NCI-H2081 (cell line): ENCODE measurements at places on chromosomes 3 and 15.

DNA sequence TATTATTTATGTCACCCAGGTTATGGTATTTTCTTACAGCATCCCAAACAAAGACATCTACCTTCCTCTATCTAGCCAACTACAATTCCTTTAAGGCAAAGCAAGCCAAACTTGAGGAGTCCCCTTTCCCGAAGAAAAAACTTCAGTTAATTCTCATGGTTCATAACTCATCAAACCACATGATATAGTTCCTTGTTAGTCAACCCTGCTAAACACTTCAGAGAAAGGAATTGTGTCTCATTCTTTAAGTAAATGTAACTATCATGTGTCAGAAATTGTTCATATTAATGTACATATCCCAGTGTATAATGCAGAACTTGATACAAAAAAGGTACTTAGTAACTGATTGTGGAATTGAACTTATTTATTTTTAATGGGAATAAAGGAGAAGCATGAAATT, 44.4 kb downstream of the ST3GAL6 start:
- DNase-seq = no peak

DNA sequence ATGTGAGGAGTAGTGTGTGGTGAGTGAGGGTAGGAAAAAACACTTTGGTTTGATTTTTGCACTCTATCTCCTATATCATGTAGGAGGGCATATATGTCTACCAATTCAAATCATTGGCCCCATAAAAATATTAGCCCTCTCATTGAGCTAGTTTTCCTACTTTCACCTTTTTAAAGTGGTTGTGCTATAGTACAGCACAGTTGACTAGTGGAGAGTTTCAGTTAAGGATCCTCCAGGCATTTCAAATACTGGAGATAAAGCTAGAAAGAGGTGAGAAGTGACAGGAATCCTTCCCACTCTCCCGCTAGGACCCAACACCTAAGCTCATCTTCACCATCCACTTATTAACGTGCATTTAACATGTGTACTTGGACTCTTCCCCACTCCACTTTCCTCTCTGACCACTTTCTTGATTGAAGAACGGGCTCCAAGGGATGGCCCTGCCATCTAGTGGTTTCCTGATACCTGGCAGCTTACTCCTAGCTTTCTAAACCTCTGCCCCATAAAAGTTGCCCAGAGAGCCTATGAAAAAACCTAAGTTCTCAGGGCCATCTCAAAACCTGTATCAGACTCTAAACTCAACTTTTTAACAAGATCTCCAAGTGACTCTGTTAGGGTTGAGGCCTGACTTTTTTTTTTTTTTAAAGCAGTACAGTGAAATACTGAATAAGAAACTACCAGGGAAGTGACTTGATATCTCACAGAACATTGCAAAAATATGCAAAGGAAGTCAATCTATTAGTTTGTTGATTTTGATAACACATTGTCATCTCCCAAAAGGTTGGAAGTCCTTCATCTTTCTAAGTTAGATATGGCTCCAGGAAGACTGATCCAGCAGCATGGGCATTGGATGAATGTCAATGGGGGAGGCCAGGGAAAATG, 17.9 kb downstream of the IL12A start:
- DNase-seq = peak; percentile 66

DNA sequence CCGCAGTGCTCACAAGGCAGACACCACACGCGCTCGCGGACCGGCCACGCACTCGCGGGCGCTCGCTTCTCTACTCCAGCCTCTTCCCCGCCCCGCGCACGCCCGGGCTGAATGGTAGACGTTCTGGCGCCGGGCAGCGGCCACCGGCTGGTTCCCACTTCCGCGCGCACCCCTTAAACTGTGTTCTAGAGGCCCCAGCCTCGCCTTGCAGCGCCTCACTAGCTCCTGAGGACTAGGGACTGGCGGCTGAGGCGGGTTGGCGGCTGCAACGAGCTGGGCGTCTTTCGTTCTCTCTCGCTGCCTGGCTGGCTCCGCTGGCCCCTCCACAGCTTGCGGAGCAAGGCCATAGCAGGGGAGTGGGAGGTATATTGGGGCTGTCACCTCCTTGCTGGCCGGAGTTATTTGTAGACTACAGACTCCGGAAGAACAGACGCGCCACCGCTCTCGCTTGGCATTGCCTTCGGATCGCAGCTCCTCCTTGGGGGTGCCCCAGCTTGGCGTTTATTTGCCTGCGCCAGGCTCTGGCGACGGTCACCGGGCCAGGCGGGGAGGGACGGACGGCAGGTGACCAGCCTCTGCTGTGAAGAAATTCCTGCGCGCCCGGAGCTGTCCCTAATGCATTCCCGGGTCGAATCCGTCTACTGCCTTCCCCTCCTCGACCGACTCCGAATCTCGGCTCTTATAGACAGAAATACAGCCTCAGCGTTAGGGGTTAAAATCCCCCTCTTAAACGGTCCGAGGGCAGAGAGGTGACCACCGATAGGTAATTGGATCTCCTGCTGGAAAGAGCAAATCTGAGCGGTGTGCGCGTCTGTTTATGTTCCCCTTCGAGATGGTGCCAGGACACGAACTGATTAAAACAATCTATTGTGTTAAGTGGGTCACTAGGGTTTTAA, 1.3 kb downstream of the GREM1 start:
- DNase-seq = no peak

- DNase-seq = peak; percentile 13
Measured at GRCh38 chr3:145145461-145145860, 1015.5 kb downstream of the PLOD2 start.

- no peak for DNase-seq
Measured at GRCh38 chr15:97545799-97546198, 414.7 kb upstream of the ARRDC4 start.

DNA sequence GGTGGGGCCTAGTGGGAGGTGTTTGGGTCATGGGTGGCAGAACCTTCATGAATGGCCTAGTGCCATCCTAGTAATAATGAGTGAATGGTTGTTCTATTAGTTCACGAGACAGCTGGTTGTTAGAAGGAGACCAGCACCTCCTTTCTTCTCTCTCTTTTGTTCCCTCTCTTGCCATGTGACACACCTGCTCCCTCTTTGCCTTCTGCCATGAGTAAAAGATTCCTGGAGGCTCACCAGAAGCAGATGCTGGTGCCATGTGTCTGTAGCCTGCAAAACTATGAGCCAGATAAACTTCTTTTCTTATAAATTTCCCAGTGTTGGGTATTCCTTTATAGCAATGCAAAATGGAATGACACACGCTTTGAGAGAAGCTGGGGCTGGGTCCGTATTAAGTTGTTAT, 89.0 kb upstream of the SLC4A7 start:
- DNase-seq = no peak

DNA sequence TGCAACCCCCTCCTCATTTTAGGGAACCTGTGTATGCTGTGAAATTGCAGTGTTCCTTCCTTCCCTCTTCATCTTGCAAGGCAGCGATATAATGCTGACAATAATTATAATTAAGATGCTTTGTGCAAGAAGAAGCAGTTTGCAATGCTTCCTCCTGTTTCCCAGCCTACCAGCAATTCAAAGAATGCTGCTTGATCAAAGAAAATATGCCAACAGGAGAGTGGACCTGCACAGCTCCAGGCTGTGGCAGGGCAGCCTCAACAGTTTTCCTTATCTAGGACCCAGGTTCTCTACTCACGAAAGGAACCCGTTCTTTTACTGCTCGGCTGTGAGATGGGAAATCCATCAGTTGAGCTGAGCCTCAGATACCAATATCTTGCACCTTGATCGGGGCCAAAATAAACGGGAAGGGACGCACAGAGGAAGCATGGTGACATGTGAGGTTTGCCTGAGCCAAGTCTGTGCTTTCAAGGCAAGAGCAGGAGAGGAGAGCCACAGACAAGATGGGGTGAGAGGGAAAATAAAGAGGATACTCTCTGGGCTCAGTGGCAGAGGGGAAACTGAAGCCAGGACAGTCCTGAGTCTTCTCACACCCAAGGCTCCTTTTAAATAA, 22.6 kb upstream of the LRTM1 start:
- no peak for DNase-seq

- peak; percentile 16 for DNase-seq
Measured at GRCh38 chr3:119350114-119350513, 55.9 kb downstream of the ARHGAP31 start.

GRCh38 chr3:111200027-111200426, 128.4 kb downstream of the NECTIN3 start:
- DNase-seq = no peak

- DNase-seq = no peak
Measured at GRCh38 chr3:61627768-61628185, 66.4 kb downstream of the PTPRG start.

GRCh38 chr15:88624971-88625490, 3.9 kb downstream of the AEN start:
- DNase-seq = no peak

DNA sequence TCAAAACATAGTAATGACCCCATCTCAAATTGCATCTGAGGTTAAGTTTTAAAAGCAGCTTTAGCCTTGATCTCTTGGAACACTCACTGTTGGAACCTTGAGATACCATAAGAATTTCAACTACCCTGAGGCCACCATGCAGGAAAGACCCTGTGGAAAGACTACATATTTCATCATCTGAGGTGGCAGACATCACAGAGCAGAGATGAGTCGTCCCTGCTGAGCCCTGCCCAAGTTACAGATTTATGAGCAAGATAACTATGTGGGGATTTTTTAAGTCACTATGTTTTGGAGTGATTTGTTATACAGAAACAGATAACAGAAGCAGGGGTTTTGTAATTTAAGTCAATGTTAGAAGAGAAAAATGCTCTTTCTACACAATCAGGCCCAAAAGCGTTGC, 168.4 kb downstream of the STAC start:
- DNase-seq = no peak

- no peak for DNase-seq
Measured at GRCh38 chr3:106277731-106278130, 408.9 kb upstream of the CBLB start.

- DNase-seq = no peak
Measured at GRCh38 chr15:40407330-40407990, 1.9 kb downstream of the IVD start.

GRCh38 chr15:89406218-89406939, 71.8 kb upstream of the POLG start:
- DNase-seq = no peak

DNA sequence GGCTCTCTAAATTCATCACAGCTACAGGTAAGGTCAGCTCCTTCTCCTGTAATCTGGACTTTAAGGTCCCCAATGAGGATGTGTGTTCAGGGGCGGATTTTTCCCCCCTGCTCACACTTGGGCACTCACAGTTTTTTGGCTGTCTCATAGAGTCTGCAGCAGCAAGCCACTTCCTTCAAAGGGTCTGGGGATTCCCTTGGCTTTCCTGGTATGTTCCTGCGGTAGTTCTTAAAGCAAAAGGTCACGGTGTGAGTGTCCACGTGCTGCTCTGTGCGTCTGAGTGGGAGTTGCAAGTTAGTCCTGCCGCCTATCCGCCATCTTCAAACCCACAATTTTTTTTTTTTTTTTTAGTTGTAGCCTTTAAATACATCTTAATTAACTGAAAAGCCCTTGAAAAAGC, 15.4 kb upstream of the CFAP20DC start:
- DNase-seq = no peak

GRCh38 chr3:183247011-183247589, 6.0 kb upstream of the B3GNT5 start:
- DNase-seq = no peak

DNA sequence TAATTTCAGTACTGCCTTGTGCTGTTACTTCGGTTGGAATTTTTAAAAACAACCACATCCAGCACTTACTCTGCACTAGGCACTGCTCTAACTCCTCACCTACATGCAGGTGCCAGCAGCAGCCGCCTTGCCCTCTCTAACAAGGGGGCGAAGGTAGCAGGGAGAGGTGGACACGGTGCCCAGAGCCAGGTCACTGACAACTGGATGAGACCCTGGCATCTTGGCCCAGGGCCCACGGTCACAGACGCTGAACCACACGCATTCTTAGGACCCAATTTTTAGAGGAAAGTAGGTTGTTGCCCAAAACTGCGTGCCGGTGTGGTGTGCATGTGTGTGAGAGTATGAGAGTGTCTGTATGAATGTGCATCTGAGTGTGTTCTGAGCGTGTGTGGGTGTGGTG, 63.4 kb upstream of the GATA2 start:
- DNase-seq = no peak

DNA sequence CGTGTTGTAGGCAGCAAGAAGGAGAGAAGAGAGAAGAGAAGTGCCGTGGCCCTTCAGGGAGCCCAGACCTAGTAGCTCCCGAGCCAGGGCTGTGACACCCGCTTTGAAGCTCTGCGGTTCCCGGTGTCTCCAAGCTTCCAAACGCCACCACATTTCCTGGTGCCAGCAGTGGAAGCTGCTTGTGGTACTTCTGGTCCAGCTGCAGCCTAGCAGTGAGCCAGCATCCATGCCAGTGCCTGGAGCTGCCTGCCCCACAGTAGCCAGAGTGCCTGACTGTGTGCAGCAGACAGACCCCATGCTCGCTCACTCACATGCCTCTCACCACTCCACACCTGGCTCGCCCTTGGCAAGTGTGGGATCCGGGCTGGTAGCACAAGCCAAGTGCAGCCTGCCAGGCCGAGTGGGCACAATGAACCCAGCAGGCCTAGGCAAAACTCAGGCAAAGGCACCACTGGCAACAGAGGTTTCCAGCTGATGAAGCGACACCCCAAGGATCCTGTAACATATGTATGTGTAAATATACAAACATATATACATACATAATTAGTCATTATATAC, 85.8 kb downstream of the SERPINI1 start:
- no peak for DNase-seq

DNA sequence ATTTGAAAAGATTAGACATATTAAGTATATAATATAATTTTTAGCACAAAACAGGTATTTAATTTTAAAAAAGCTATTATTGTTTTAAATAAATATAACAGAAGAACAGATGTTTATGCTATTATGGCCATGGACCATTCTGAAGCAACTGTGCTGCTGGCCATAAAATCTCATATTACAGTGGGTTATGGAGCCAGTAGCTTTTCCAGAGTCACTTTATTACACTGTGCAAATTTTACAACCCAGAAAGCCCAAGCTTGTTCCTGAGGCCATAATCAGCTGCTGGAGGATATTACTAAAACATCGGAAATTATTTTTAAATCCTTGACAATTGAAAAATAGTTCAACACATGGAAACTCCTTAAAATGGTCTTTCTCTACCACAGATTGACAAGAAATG, 557.3 kb upstream of the KCNMB2 start:
- no peak for DNase-seq

- no peak for DNase-seq
Measured at GRCh38 chr15:44102675-44103254, 92.3 kb downstream of the FRMD5 start.

DNA sequence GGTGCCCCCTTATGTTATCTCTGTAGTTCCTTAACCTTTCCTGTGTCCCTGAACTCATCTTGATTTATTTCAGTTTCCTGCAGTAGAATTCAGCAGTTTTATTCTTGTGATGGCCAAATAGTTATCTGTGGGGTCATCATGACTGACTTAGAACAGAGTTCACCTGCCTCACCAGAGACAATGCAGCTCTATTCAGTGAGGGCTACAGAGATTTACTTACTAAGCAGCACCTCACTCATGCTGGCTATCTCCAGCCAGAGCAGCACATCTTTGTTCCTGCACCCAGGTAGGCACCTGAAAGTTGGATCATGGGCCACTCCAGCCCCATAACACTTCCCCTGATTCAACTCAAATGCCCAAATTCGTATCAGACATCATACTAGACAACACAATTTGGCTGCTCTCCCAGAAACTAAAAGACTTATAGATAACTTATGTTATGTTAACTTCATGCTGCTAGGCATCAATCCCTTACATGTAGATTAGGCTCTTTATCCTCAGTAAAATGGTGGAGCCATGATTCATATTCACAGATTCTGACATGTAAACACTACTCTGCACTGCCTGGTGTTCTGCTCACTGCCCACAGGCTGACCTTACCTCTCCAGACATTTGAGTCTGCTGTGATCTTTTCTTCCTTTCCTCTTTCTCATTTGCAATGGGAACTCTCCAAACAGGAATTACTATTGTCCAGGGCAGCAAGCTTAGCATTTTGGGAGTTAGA, 9.3 kb upstream of the GOLGB1 start:
- DNase-seq = no peak

GRCh38 chr3:14379843-14380242, 22.6 kb upstream of the SLC6A6 start:
- no peak for DNase-seq
